ENCODE measurements at places on chromosomes 3 and 15. TPM values are rescaled to one million over a fixed set of nuclear protein-coding genes. Genes with fewer than 3 reads are reported as not detected.

The NUP210 gene
- not detected for total RNA-seq

The NPTN gene
- 79.2 TPM for total RNA-seq

The ANAPC13 gene
- 49.2 TPM for total RNA-seq

The SERPINI2 gene
- total RNA-seq, result not detected
